Activated CD8-positive, alpha-beta memory T cell treated with anti-CD3 and anti-CD28 coated beads, Interleukin-2, amount 10 ng/mL, durations not matched to agents 7 days and 5 days (primary cell): ENCODE measurements at places on chromosomes 4 and X. TPM values are rescaled to one million over a fixed set of nuclear protein-coding genes. Genes with fewer than 3 reads are reported as not detected.
A peak's percentile ranks its signal among the peaks of the same experiment; 100 is the strongest.

The NOX1 gene
- total RNA-seq = not detected

DNA sequence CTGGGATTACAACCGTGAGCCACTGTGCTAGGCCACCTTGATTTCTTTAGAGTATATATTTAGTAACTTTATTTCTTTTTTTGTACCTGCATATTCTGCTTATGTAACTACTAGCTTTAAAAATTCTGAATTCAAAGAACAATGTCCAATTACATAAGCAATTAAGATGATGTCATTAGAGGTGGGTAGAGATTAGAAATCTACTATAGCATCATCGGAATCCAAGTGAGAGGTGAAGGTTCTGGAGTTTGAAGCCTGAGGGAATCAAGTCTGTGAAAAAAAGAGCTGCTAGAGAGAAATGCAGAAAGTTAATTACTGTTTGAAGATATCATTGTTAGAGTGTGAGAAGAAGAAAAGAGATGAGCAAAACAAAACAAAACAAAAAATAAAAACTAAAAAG, 79.0 kb upstream of the ENPEP start:
- H3K27ac ChIP-seq = no peak overlapping the region
- H3K4me1 ChIP-seq = no peaks in the 10 kb centered on the region
- H3K4me3 ChIP-seq = no peak overlapping the region
- no peaks in the 10 kb centered on the region for H3K36me3 ChIP-seq
- DNase-seq = no peak
- peaks cover 3% of the 10 kb centered on the region for H3K27me3 ChIP-seq

GRCh38 chrX:111886678-111887077, 10.7 kb downstream of the TRPC5OS start:
- H3K27me3 ChIP-seq = no peaks in the 10 kb centered on the region
- no peaks in the 10 kb centered on the region for H3K4me1 ChIP-seq

- H3K27ac ChIP-seq = no peak overlapping the region
- DNase-seq = no peak
- no peaks in the 10 kb centered on the region for H3K36me3 ChIP-seq
- H3K4me3 ChIP-seq = no peak overlapping the region
- H3K27me3 ChIP-seq = peaks cover 2% of the 10 kb centered on the region
These were observed 41.7 kb downstream of the PAGE2 start for GRCh38 chrX:55130481-55130880.

DNA sequence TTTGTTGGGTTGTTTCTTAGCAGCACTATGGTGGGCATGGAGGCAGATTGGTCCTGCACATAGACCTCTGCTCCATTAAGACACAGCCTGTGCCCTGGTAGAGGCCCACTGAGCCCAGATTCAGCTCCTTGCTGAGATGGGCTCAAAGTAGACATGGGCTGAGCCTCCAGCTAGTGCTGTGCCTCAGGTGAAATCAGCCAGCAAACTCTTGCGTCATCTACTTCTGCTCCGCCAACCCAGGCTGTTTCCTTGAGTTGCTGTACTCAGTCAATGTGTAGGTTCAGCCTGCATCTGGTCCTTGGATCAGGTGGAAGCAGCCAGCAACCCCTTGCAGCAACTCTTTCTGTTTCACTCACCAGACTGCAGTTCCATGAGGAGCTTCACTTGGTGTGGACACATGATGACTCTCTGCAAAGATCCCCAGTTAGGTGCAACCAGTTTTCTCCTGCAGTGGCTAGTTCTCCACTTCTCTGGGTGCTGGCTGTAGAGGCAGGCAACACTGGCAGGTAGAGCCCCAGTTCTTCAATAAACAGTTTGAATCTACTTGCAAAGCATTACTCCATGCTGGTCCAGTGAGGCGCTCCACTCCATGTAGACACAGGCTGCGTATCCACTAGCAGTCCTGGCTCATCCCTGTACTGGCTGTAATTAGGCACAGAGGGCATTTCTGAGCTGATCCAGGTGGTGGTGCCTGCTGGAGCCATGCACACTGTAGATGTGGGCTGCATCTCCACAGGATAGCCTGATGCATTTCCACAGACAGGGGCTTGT, 199.0 kb upstream of the MAMLD1 start:
- no peak overlapping the region for H3K4me3 ChIP-seq
- no peaks in the 10 kb centered on the region for H3K4me1 ChIP-seq
- no peak overlapping the region for H3K27ac ChIP-seq
- no peaks in the 10 kb centered on the region for H3K36me3 ChIP-seq
- H3K27me3 ChIP-seq = no peaks in the 10 kb centered on the region

- H3K4me3 ChIP-seq = peak overlapping the region; percentile 96
- peaks cover 19% of the 10 kb centered on the region for H3K4me1 ChIP-seq
- no peaks in the 10 kb centered on the region for H3K27me3 ChIP-seq
- DNase-seq = no peak
These were observed 359.4 kb upstream of the ZCCHC13 start for GRCh38 chrX:73944563-73944908.
